ENCODE measurements at places on chromosomes 1 and 21. TPM values are rescaled to one million over a fixed set of nuclear protein-coding genes. Genes with fewer than 3 reads are reported as not detected.

GRCh38 chr1:244576259-244576892 lies 76.5 kb upstream of the DESI2 start:
- DNase-seq = peak; percentile 21
- H3K36me3 ChIP-seq = peaks cover 25% of the 10 kb centered on the region
- no peaks in the 10 kb centered on the region for H3K4me1 ChIP-seq
- H3K27ac ChIP-seq = no peak overlapping the region
- H3K27me3 ChIP-seq = no peaks in the 10 kb centered on the region
- H3K4me3 ChIP-seq = no peak overlapping the region

The CKS1B gene
- total RNA-seq = 390 TPM

DNA sequence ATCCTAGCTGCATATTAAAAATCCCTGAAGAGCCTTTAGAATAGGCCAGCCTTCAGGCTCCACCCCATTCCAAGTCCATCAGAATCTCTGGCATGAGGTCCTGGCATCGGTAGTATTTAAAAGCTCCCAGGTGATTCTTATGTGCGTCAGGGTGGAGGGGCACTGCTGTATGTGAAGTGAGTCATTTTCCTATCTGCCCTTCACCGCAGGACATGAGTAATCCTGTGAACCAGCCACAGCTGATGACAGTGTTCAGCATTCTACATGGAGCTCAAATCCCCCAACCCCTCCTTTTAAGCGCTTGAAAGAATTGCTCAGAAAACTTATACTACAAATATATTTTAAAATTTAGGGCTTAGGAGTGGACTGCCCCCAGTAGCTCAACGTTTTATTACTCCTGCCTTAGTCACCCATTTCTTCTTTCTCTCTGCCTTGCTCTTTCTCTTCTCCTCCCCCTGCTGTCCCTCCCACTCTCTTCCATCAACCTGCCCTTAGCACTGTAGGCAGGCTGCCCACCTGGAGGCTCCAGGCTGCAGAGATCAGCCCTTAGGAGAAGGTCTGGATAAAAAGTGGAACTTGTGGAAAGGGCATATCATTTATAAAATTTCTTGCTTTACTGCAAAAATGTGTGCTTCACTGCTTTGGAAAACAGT lies 73.8 kb upstream of the ZNF281 start:
- no peaks in the 10 kb centered on the region for H3K27me3 ChIP-seq
- peak; percentile 100 for DNase-seq
- H3K4me3 ChIP-seq = peak overlapping the region; percentile 23
- no peaks in the 10 kb centered on the region for H3K36me3 ChIP-seq
- H3K27ac ChIP-seq = peak overlapping the region; percentile 86
- H3K4me1 ChIP-seq = peaks cover 24% of the 10 kb centered on the region

DNA sequence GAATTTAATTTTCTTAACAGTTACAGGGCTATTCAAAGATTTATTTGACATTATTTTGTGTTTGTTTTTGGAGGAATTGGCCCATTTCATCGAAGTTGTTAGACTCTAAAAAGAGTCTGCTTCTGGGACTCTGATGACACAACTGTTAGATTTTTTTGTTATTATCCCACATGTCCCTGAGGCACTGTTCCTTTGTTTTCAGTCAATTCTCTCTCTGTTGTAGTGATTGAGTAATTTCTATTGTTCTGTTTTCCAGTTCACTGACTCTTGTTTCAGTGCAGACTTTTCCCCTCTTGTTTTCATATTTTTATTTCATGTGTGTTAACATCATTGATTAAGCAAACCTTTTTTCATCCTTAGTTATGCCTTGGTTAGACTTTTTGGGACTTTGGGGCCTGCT lies 325.0 kb downstream of the ZNF326 start:
- DNase-seq = no peak
- peaks cover 33% of the 10 kb centered on the region for H3K27me3 ChIP-seq
- H3K36me3 ChIP-seq = no peaks in the 10 kb centered on the region
- no peak overlapping the region for H3K27ac ChIP-seq
- H3K4me1 ChIP-seq = no peaks in the 10 kb centered on the region

DNA sequence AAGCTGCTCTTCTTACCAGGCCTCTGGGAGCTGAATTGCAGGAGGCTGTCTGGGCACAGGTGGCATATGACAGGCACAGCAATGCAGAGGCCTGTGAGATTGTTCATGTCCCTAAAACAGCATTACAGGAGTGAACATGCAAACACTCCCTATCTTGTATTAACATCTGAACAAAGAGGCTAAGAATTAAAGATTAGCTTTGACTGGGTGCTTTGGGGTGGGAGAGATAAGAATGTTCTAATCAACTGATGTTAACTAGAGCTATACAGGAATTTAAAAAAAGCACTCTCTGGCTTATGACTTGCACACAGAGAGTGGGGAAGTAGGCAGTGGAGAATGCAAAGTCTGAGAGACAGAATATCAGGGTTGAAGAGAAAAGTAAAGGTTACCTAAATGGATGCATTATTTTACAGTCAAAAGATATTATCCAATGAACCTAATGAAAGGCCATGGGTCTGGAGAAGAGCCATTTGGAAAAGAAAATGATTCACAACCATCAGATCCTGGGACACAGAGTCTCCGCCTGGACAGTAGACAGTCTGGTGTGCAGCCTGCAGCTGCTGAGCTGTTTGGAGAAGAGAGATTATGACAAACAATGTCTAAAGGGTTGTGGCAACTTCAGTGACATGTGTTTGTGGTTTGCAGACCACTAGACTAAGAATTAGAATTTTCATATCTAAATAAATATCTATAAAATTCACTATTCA lies 20.2 kb downstream of the DPT start:
- H3K27ac ChIP-seq = peak overlapping the region; percentile 98
- no peaks in the 10 kb centered on the region for H3K36me3 ChIP-seq
- H3K4me1 ChIP-seq = peaks cover 25% of the 10 kb centered on the region
- H3K4me3 ChIP-seq = no peak overlapping the region
- H3K27me3 ChIP-seq = no peaks in the 10 kb centered on the region
- peak; percentile 98 for DNase-seq

DNA sequence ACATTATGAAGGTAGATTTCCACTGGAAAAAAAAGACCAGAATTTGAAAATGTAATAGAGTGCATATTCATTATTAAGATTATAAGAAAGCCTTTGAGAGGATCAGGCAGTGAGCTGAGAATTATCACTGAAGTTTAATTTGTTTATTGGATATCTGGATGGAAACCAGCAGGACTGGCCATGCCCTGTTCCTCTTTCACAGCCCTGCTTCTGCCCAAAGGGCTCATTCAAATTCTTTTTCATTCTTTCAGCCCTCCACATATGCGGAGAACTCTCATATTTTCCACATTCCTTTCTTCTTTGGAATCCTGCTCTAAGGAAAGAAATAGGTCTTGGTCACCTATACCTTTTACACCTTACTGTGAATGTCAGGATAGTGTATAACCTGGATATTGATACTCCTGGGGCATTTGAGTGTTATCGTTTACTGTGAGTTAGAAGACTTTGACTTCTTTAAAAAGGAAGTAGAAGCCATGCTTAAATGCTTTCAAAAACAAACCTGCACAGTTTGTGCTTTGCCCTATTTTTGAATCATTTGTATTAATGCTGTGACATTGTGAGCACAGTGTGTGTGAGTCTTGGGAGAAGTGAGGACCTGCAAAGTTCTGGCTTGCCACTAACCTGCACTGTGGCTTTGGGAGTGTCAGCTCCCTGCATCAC lies 35.5 kb downstream of the ST6GALNAC3 start:
- no peak overlapping the region for H3K27ac ChIP-seq
- no peak overlapping the region for H3K4me3 ChIP-seq
- no peaks in the 10 kb centered on the region for H3K36me3 ChIP-seq

The IRF6 gene
- 61.6 TPM for total RNA-seq

- H3K4me3 ChIP-seq = no peak overlapping the region
- no peak for DNase-seq
- no peak overlapping the region for H3K27ac ChIP-seq
- no peaks in the 10 kb centered on the region for H3K4me1 ChIP-seq
These were observed 96.7 kb downstream of the ZP4 start for GRCh38 chr1:237794071-237794470.

- peaks cover 47% of the 10 kb centered on the region for H3K4me1 ChIP-seq
- H3K36me3 ChIP-seq = no peaks in the 10 kb centered on the region
- no peak for DNase-seq
- H3K27me3 ChIP-seq = no peaks in the 10 kb centered on the region
- no peak overlapping the region for H3K4me3 ChIP-seq
These were observed 103.8 kb downstream of the TRABD2B start for GRCh38 chr1:47893412-47893811.

Data from PC-3 (cell line).